Erythroblast (primary cell): ENCODE measurements at places on chromosomes 6 and 20.

DNA sequence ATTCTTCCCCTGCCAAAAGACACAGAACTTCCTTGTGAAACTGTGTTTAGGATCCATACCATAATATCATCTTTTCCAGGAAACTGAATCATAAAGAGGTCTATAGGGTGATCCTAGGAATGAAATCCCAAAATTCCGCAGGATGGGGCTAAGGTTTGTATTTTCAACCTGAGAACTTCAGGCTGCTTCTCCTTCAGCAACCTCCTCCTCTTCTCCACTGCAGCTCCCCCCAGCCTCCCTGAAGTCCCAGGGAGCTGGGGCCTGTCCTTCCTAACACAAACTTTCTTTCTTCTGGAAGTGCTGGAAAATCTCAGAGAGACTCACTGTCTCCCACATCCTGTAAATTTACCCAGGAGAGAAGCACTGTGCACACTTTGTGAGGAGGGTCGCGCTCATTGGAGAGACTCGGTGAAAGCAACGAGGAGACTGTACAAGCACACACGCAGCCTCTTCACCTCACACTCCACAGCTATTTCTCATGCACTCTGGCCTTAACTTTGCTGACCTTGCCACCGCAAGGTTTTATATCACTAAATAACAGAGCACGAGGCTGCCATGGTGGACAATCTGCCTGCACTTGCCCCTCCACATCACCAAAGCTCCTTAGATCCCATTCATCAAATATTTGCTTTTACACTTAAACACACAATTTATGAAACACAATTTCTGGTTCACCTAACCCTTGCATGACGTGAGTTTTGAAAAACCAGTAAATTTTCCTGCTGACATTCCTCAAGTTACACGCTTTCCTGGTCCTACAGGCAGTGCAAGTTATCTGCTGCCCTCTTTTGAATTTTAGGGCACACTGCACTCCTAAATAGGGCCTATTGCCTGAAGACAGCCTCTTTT, 14.3 kb downstream of the ID4 start:
- peak; percentile 15 for DNase-seq

DNA sequence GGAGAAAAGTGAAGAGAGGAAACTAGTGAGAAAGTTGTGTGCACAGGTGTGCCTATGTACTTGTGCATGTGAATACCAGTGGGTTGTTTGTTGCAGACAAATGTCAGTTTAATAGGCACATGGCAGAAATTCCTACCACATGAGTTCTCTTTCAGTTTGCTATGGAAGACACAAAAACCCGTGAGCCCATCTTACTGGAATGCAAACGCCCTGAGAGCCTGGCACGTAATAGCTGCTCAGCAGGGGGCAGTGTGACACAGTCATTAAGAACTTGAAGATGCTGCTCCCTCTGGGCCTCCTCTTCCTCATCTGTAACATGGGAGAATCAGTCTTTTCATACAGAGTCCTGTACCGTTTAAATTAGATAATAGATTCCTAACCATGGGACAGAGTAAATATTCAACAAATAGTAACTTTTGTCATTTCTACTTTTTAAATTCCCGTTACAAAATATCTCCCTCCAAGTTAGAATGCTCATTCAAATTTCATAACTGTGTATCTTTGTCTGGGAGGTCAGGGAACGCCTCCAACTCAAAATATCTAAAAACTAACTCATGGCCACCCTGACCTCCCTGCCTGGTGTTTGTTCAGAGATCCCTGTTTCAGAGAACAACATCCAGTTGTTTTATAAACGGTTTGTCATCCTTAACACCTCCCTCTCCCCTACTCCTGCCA, 802.9 kb downstream of the MAFB start:
- DNase-seq, result peak; percentile 52

DNA sequence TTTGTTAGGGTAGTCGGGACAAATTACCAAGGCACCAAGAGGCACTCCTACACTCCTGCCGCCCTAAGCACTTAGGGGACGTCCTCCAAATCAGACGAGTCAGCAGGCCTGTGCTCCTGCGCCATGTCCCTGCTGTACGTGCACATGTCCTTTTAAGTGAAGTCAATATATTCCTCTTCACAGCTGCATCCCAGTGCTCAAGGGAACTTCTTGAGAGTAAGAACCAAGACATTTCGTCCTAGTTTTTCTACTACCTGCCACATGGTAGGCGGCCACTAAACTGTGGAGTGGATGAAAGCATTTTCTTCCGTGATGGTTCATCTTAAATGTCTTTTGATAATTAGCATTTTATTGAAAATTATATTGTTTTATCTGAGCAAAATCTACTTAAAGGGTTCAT, 100.7 kb downstream of the RPP40 start:
- DNase-seq, result no peak

DNA sequence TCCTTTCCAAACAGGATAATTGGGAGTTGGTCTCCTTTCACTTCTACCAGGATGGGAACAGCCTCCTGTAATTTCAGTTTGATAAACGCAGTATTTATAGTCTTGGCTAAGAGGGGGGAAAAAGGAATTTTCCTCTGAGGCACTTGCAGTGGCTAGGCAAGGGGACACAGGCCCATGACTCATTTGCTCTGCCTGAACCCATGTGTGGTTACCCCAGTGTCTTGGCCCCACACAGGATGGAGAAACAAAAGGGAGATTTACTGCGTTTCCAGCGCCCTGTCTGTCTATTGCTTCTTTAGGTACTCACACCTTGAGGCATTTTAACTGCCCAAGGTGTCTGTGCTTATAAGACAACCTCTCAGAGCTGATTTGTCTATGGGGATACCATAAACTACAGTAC, 74.8 kb upstream of the NEDD9 start:
- DNase-seq, result no peak

DNA sequence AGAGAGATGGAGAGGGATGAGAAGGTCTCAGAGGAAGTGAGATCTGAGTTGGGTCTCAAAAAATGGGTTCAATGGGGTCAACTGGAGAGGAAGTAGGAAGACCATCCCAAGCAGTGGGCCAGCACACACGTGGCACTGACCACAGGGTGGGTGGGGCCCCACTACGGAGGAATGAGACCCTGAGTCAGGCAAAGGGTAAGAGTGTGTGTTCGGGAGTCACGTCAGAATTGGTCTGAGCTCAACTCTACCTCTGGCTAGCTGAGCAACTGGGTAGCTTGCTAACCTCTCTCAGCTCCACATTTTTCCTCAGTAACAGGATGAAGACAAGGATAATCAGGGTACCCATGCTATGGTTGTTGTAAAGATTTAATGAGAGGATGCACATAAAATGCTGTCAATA, 79.0 kb downstream of the TRERF1 start:
- DNase-seq, result no peak

DNA sequence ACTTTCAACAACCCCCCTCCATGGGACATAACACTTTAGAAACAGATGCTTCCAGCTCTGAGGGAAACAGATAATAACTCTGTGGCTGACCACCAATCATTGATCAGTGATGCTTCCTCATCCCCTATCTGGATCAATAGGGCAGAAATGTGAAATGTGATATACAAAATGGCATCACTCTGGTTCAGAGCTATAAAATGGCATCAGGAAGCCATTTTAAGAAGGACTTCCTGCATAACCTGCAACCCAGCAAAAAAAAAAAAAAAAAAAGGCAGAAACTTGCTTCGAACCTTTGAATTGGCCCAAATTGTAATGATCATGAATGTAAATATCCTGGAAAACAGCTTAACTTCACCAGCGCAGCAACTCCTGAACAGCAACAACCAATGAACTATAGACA, 48.0 kb upstream of the RNGTT start:
- no peak for DNase-seq

- no peak for DNase-seq
These were observed 39.0 kb downstream of the CAP2 start for GRCh38 chr6:17432356-17432755.

DNA sequence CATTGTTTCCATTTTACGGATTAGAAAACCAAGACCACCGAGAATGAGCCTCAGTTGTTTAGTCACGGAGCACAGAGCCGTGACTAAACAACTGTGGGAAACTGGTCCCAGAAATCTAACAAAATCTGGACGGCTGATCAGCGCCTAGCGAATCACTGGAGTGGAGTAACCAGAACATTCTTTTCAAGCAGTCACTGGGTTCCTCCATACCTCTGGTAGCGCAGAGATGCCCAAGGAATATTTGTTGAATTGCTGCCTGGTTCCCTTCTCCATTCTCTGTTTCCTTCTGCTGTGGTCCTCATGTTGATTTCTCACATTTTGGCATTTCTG, 62.0 kb downstream of the GPX5 start:
- DNase-seq, result no peak

DNA sequence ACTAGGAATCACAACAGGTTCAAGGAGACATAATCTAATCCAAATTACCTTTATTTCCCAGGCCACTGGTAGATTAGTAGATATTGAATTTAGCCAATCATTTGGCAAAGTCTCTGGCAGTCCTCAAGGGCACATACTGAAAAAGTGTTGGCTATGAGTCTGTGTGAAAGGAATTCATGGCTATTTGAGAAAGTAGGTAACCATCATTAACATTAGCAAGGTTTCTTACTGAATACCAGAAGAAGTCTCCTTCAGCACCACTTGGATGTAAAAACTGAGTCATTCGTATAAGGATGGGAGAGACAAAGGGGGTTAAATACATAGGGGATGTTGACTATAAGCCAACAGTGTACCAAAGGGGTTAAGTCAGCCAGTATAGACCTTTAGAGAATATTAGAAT, 36.7 kb downstream of the AGPAT4 start:
- DNase-seq, result no peak

DNA sequence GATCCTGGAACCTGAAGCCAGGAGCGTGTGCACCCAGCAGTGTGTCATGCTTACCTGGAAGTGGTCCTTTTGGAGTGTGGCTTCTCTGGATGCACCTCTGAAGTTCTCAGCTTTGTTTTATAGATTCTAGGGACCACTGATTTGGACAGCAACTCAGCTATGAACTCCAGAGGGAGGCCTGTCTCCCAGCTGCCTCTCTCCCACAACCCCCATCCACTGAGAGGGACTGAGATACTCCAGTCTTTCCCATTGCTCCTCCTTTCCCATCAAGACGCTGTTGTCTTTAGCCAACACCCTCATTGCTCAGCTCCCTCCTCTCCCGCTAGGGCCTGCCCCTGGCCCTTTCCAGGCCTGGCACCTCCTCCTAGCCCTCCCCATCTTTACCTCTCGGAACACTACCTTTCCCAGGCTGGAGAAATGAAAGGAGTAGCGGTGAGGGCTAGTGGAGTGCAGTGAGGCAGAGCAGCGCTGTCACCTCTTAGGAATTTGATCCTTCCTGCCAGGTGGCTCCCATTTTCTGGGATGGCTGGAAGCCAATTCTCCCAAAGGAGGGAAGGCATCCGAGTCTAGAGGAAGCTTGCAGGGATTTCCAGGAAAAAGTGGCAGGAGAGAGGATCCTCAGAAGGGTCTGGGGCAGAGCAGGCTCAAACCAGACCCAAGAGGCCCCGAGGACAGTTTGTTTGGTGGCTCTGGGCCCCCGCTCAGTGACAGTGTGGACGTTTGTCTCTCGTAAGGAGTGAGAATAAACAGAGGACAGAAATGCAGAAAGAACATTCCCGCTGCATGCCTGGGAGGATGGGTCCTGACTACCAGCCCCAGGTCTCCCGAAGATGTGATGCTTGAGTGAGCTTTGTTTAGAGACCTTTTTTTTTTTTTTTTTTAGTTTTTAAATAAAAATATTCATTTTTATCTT, at the start of gene LRRN4:
TSS of gene LRRN4 (minus strand) at position 285 of the 913 bp plus-strand sequence. CDS start 1,261 bp downstream, outside the sequence.
- DNase-seq, result no peak

DNA sequence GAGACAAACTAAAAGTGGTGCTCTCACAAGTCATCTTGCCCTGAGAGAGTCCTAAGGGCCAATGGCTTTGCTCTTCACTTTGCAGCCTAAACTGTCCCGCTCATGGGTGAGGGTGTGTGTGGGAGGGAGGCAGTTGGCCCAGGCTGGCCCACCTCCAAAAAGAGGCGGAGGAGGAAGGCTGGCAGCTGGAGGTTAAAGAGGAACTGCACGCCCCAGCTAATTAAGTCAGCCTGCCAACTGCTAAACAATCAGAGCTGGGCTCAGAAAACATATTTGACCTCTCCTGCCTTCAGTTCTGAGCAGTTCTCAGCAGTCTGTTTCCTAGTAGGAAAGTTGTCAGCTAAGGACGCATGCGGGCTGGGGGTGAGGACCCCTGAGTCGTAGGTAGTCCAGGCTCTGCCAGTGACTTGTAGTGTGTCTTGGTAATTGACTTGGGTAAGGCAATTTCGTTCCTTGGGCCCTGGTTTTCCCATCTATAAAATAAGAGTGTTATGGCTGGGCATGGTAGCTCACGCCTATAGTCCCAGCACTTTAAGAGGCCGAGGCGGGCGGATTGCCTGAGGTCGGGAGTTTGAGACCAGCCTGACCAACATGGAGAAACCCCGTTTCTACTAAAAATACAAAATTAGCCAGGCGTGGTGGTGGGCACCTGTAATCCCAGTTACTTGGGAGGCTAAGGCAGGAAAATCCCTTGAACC, 17.0 kb downstream of the GSS start:
- DNase-seq, result peak; percentile 35

GRCh38 chr20:62860391-62860923, 1.2 kb downstream of the TCFL5 start:
- DNase-seq, result no peak

DNA sequence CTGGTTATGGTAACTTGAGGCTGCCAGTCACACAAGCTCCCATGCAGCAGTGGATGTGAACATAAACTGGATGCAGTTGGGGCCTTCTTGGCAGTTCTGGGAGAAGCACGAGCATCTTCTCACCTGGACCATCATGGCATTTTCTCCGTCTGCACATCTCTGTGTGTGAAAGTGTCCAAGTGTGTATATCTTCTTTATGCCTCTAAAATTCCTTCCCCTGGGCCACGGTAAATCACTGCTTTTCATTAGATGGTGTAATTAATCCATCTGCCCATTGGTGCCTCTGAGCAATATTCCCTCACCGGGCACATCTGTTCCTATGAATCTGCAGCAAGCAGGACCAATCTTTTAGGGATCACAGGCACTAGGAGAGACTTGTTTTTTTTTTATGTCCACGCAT, 138.0 kb downstream of the MAP3K7 start:
- DNase-seq, result no peak

DNA sequence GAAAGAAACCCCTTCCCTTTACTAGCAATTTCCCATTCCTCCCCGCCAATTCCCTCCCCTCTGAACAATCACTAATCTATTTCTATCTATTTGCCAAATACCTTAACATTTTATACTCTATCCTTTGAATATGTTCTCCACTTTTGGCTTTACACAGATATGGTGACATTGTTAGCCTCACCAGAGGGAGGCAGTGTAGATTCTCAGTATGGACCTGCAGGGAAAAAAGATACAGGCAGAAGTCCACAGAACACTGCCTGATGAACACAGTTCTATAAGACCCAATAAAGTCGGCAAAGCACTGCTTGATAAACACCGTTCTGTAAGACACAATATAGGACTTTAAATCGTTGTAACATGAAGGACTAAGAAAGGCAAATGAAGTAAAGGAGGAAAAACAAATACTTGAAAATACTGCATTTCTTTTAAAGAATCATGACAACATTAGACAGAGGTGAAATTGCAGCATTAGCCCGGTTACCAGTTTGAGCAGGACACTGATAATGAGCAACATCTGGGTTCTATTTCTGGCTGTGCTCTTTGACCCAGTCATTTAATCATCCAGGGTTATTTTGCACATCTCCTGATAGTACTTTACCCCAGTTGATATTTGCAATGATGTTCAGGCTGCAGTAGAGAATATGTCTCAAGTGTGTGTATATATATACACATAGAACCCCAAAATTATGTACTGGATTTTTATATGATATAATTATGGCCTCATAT, 296.8 kb downstream of the UTRN start:
- DNase-seq, result peak; percentile 24

- DNase-seq, result no peak
These were observed 30.4 kb downstream of the HECA start for GRCh38 chr6:139165324-139165723.
